ENCODE measurements at places on chromosomes 12 and 14. TPM values are rescaled to one million over a fixed set of nuclear protein-coding genes. Genes with fewer than 3 reads are reported as not detected.

SALL2 gene
- total RNA-seq = 22.7 TPM

CNTN1 gene
- 1.6 TPM for total RNA-seq

RNFT2 gene
- 9.6 TPM for total RNA-seq

ZNF385A gene
- 12.7 TPM for total RNA-seq

CLEC1B gene
- total RNA-seq = not detected

SLC8A3 gene
- total RNA-seq = not detected

SERPINA5 gene
- not detected for total RNA-seq

DNA sequence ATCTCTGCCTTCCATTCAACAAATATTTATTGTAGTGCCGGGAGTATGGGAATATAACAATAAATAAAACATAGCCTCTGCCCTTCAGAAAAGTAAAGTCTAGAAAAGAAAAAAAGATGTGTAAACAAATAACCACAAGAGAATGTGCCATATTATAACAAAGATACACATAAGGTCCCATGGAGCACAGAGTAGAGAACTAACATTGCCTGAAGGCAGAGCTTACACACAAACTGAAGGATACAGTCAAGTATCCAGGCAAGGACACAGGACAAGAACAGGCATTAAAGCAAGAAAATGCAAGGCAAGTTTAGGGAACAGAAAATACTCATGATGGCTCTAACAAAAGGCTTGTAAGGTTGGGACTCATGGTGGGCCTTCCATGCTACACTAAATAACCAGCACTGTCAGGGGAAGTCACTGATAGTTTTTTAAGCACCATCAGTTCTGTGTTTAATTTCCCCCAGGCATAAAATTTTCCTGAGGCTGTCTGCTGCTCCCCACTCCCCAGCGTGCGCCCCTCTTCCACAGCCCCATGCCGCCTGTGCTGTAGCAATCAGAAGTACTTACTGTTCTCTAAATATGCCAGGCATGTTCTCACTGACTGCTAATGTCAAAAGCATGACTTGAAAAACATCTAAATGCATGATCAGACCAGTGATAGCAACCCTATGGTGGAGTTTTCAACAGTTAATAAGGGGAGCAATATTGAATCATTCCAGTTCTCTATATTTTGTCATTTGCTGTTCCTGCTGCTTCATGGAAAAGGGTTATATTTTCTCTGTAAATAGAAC lies 77.8 kb downstream of the ANKS1B start:
- no peak for DNase-seq

- DNase-seq = no peak
Observed at GRCh38 chr12:132237772-132238487, 91.5 kb downstream of the GALNT9 start.

DNA sequence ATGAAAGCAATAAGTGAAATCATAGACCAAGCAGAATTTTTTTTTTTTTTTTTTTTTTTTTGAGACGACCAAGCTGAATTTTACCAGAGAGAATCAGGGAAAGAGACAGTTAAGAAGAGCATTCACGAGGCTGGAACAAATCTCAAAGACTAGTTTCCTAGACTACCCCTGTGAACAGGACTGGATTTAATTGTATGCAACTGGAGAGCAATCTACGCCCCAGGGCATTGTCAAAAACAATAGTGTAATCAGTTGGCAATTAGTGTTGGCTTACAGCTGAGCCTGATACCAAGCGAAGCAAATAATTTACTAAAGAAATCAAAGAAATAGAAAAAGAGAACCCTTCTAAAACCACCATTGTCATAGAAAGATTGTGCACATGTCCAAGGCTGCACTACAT lies 232.9 kb upstream of the CPNE8 start:
- DNase-seq = no peak

DNA sequence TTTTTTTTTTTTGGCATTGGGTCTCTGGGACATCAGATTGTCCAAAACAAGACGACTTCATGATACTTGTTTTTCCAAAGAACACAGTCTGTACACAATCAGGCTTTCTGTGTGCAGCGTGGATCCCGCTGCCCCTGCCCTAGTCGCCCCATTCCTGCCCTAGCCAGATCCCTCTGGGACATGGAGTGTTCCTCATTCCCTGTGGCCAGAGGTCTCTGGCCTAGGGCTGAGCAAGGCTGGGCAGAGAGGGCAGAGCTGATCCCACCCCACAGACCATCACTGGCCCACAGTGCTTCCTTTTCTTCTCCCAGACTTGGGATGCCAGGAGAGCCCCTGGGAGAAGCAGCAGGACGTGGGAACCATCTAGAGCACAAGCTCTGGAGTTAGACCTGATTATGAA lies 20.9 kb upstream of the EIF2B2 start:
- DNase-seq = no peak

DNA sequence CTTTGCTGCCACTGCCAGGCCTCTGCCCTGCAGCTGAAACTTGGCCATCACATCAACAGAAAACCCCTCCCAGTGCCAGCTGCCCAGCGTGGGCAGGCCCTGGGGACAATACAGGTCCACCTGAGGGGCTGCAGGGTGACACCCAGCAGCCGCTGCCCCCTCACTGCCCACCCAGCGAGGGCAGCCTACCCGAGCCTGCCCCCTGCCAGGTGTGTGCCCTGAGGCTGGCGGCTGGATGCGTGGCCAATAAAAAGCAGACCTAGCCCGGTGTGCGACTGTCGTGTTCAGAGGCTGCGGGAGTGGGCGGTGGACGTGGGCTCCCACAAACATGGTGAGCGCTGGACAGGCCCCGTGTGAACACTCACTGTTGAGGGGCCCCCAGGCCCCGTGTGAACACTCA lies 4.7 kb upstream of the ADSS1 start:
- no peak for DNase-seq

DNA sequence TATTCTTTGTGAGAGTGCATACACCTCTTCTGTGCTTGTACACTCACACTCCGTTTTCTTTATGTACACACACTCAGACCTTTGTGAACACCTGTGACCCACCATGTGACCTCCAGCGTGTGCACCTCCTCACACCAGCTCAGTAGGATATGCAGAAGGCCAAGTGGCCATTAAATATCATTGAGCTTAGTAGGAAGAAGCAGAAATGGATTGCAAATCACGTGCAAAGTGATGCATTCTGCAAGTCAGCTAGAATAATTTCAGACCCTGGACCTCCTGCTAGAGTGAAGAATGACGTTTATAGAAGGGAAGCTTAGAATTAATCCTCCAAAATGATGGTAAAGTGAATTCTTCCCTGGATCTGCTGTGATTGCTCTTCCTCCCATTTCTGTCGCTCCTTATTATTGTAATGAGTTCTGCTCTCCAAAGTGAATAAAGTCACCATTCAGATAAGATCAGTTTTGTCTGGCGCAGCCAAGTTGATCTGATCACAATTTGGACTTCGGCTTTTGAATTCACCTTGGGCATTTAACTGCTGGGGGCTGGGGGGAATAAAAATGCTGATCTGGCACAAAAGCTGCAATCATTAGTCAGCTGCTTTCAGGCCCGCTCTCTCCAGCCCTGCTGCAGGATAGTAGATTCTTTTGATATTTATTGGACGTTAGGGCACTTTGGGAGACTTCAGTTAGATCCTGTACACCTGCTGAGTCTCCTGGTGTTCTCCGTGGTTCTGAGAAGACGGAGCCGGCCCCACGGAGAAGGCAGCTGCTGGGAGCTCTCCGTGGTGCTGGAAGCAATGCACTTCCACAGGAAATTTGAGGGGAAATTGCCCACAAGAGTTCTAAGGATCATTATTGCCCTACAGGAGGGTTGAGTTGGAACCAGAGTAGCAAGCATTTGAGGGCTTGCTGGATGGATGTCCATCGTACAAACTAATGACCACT lies 12.4 kb upstream of the NRXN3 start:
- no peak for DNase-seq

DNA sequence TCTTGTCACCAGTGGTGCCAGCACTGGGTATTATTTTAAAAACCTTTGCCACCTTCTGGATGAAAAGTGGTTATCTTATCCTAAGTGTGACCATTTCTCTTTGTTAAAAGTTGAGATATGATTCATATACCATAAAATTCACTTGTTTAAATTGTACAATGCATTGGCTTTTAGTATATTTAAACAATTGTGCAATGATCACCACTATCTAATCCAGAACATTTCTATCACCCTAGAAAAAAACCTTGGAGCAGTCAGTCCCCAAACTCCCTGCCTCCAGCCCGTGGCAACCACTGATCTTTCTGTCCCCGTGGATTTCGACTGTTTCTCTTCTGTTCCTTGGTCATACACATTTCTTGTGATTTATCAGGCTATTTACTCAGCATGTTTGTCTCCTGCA lies 28.3 kb downstream of the SH2B3 start:
- DNase-seq = no peak

DNA sequence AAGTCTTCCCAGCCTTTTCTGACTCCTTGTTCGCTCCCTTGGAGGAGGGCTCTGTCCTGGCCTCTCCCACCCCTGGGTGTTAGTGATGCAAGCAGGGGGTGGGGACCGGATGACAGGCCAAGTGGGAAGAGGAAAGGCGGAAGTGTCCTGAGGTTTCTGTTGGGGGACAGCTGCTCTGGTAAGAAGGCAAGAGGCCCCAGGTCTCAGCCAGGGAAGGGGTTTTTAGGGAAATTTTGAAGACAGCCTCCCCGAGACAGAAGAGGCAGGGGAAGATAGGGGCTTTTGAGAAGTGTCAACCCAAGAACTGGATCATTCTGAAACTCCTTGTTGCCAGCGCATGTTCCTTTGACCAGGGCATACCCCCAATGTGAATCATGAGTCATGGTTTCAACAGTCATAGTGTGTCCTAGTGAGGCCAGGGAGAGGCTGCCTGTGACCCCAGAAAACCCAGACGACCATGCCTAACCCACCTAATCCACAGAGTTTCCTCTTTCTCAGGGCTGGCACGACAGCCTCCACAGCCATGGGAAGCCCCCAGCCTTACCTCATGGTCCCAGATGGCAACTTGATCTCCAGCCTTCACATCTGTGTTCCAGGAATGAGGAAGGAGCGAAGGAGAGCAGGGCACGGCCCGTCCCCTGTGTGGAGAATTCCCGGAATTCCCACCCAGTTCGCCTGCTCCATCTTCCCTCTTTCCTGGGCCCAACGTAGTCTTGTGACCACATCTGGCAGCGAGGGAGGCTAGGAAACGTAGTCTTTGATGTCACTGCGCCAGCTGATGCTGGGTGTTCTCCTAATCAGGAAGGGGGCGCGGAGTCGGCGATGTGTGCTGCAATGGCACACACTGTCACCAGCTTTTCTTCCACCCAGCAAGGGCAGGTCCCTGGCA lies 4.9 kb upstream of the GPR132 start:
- no peak for DNase-seq

GRCh38 chr12:19138551-19138950 lies 9.0 kb downstream of the PLEKHA5 start:
- DNase-seq = no peak

DNA sequence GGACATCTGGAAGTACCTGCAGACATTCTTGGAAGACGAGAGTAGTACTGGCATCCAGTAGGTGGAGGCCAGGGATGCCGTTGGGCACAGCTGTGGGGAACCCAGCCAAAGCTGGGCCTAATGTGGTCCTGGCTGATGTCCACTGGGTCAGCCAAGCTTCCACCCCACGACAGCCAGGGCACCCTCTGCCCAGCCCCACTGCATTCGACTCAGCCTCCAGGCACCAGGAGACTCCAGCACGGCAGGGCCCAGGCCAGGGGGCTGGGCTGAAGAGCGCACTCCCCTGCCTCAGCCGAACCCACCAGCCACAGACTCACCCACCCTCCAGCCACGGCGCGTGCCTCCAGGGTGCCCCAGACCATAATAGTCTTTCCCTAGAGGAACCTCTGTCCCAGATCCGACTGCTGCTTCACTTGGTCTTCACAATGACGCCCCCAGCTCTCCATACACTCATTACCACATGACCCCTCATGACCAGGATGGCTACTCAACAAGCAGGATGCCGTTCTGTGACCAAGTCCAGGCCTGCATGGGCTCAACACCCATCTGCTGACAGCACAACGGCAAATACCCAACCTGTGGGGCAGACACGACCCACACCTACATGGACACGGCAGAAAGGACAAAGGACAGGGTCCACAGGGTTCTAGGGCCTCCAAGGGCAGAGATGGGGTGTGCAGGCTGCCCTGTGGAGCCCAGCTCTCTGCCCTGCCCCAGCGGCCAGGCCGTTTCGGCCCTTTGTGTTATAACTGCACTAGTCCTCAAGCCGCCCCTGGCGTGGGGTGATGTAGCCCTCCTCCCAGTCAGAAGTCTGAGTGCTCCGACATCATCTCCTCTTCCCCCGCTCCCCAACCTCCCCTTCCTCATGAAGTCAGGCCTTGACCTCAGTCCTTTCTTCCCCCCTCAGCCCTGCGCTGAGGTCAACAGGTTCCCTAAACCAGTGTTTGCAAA lies 22.8 kb downstream of the ITPK1 start:
- DNase-seq = no peak

GRCh38 chr12:102669056-102669455 lies 188.7 kb upstream of the IGF1 start:
- DNase-seq = no peak

- DNase-seq = no peak
Observed at GRCh38 chr12:52264435-52264825, 10.0 kb upstream of the KRT86 start.

DNA sequence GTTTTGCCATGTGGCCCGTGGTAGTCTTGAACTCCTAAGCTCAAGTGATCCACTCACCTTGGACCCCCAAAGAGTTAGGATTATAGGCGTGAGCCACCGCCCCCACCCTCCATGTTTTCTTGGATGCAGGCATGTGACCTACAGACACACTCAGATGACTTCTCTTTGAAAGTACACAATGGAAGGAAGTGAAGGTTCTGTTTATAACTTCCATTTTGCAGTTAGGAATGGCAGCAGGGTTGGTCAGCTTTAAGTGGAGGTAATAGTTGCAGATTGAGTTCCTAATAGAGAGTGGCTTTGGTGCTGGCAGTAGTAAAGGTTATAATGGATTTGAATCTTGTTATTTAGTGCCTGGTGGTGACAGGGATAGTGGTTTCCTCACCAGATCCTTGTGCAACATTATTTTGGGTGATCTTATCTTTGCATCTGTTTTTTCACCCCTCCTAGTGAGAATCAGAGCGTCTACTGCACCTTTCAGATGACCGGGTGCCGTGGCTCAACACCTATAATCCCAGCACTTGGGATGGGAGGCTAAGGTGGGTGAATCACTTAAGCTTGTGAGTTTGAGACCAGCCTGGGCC lies 15.3 kb downstream of the LARP4 start:
- no peak for DNase-seq

DNA sequence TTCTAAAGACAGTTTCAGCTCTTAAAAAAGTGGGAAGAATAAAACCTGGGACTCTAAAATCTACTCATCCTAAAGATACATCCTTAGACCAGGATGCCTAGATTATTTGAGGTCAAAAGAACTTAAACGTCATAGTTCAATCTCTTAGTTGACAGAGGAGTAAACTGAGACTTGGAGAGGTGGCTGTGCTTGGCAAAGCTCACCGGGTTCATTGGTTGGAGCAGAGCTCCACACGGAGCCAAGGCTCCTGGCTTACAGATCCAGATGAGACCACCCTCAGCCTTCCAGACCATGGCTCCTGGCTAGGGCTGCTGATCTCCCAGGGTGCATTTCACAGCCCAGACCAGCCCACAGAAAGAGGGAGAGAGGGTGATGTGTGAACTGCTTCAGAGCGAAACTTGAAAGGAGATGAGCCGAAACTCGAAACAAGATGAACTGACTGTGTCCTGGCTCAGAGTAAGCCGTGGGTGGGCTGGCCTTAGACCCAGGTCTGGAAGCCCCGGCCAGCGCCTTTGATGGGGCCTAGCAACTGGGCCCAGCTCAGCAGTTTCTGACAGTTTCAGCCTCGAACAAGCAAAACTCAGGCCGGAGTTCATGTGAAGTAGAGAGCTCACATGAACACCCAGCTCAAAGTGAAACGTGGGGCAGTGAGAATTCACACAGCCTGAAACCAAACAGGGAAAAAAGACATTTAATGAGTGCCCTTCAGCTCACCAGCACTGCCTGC lies 1044.8 kb downstream of the BCL11B start:
- DNase-seq = no peak
